HFFc6 (cell line): ENCODE measurements at places on chromosomes 7 and 10. TPM values are rescaled to one million over a fixed set of nuclear protein-coding genes. Genes with fewer than 3 reads are reported as not detected.

DLX5 gene
- not detected in 2 replicates for total RNA-seq

PHKG1 gene
- total RNA-seq = 0.30 to 0.74 TPM (median 0.50 TPM) in 3 replicates

ZSWIM8 gene
- 47.2 to 54.9 TPM (median 53.8 TPM) in 3 replicates for total RNA-seq

CPA2 gene
- not detected in 3 replicates for total RNA-seq

ENTPD1 gene
- not detected in 3 replicates for total RNA-seq

INSYN2A gene
- total RNA-seq = 0.18 and 0.23 TPM in 2 replicates

DNA sequence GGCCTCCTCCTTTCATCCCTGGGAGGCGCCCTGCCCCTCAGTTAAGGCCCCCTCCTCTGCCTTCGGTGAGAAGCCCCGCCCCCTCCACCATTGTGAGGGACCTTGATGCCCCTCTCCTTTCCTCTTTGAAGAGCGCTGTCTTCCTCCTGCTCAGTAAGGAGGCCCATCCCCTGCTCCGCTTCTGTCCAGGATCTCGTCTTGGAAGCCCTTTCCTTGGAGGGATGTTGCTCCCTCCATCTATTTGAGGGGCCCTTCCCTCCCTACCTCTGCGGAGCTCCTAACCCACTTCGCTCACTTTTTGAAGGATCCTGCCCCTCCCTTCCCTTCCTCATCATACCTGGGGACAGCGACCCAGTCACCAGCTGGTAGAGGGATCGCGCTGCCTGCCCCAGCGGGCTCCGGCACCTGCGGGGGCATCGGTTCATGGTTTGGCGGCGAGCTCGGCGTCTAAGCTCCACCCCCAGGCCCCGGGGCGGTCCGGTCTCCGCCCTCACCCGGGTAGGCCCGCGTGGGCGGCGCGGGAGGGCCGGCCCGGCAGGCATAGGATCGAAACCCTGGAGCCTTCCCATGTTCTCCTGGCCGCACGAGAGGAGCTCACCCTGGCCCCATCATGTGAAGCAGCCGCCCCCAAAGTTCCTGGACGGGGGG, 4.1 kb downstream of the KCNIP2 start:
- peaks cover 4% of the 10 kb centered on the region for H3K27me3 ChIP-seq
- peaks cover 29% of the 10 kb centered on the region for H3K4me1 ChIP-seq
- no peak for DNase-seq
- peak overlapping the region; percentile 18; the same call in 1 of the 2 replicates for H3K27ac ChIP-seq
- H3K4me3 ChIP-seq = peak overlapping the region; percentile 86
- no peaks in the 10 kb centered on the region for H3K36me3 ChIP-seq

DNA sequence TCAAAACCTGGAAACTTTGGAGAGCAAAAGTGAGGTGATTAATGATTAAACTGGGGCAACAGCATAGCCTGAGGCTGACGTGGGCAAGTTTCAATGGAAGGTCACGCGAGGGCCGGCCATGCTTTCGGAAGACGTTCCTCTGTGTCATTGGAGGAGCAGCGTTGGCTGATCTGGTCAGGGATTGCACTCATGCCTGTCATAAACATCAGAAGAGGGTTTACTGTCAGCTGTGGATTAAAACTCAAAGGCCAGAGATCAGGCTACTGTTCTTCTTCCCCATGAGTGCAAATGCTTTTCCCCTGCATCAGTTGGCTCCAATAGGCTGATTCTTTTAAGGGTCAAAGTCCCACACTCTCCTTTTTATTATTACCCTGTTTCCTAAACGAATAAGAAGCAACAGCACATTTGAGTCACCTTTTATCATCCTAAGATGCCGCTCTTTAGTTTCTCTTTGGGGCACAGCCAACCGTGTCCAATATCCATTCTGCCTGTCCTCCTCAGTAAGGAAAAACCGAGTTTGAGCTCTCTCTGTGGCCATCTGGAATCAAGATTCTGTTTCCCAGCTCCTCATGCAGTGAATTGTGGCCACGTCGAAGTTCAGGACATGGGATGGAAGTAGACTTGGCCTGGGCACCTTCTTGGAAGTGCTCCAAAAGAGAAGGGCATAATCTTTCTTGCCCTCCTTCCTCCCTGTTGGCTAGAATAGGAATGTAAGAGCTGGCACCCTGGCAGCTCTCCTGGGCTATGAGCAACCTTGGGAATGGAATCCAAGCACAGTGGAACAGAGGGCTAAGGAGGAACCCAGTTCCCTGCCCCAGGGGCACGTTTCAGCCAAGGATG, 62.5 kb upstream of the INSIG1 start:
- H3K4me1 ChIP-seq = peaks cover 38% of the 10 kb centered on the region
- no peak overlapping the region for H3K4me3 ChIP-seq
- H3K36me3 ChIP-seq = 0 out of 2 replicates have a peak, but pooled peaks cover under 1% of the 10 kb centered on the region

- H3K4me3 ChIP-seq = no peak overlapping the region
- no peaks in the 10 kb centered on the region; the same call in 1 of the 2 replicates for H3K27me3 ChIP-seq
- H3K27ac ChIP-seq = no peak overlapping the region
- H3K36me3 ChIP-seq = 0 out of 2 replicates have a peak, but pooled peaks cover 2% of the 10 kb centered on the region
- peaks cover 10% of the 10 kb centered on the region for H3K4me1 ChIP-seq
- no peak for DNase-seq
These were observed 54.3 kb upstream of the NRP1 start for GRCh38 chr10:33388785-33389184.

- peak overlapping the region; percentile 29; the same call in 1 of the 2 replicates for H3K4me3 ChIP-seq
- H3K36me3 ChIP-seq = no peaks in the 10 kb centered on the region
- peaks cover 30% of the 10 kb centered on the region for H3K4me1 ChIP-seq
- H3K27me3 ChIP-seq = peaks cover 1% of the 10 kb centered on the region; the same call in 1 of the 2 replicates
- peak overlapping the region; percentile 83 for H3K27ac ChIP-seq
- DNase-seq = no peak
These were observed 99.2 kb downstream of the GRK5 start for GRCh38 chr10:119306514-119306951.

DNA sequence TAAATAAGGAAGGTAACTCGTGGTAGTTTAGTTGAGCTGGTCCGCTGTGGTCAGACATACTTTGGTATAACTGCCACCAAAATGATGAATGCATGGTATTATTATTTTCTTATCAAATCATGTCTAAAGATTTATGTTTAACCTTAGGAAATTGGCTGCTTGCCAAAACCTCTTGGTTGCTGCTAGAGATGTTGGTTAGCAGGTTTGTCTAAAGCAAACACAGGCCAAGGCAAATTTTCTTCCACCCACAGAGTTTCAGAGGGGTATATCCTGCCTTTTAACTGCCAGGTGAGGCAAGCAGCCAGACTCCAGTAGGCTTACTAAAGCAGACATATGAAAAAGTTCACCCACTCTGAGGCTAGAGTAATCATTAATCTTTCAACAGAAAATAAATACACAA, 101.4 kb downstream of the SEMA3E start:
- no peaks in the 10 kb centered on the region; the same call in 1 of the 2 replicates for H3K27me3 ChIP-seq
- H3K36me3 ChIP-seq = no peaks in the 10 kb centered on the region
- H3K4me1 ChIP-seq = no peaks in the 10 kb centered on the region

DNA sequence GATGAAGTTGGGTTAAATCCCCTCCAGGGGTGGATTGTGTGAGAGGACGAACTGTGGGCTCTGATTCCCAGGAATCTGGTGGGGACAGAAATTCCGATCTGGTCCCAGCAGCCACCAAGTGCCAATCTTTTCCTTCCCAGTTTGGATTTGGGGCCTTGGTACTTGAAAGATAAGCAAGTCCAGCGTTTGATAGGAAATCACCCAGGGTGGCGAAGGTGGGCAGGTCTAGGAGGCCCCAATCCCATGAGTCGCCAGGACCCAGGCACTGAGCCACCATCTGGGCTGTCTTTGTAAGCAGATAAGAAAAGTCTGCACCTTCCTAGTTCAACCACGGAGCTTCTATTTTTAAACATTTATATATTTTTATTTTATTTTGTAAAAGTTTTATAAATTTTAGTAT, 122.6 kb upstream of the LSM8 start:
- H3K27ac ChIP-seq = no peak overlapping the region
- no peak for DNase-seq
- no peaks in the 10 kb centered on the region for H3K36me3 ChIP-seq

- no peak for DNase-seq
- H3K27ac ChIP-seq = no peak overlapping the region
- H3K4me1 ChIP-seq = peaks cover 12% of the 10 kb centered on the region; the same call in 1 of the 2 replicates
- H3K4me3 ChIP-seq = no peak overlapping the region
- H3K36me3 ChIP-seq = no peaks in the 10 kb centered on the region
- peaks cover 2% of the 10 kb centered on the region for H3K27me3 ChIP-seq
These were observed 67.9 kb downstream of the PPP1R9A start for GRCh38 chr7:94975336-94975735.

- peak overlapping the region; percentile 50 for H3K4me3 ChIP-seq
- DNase-seq = peak; percentile 86
- H3K4me1 ChIP-seq = peaks cover 27% of the 10 kb centered on the region
- H3K36me3 ChIP-seq = peaks cover 3% of the 10 kb centered on the region; the same call in 1 of the 2 replicates
- H3K27me3 ChIP-seq = no peaks in the 10 kb centered on the region
These were observed 53.5 kb downstream of the NRF1 start for GRCh38 chr7:129665013-129665401.

DNA sequence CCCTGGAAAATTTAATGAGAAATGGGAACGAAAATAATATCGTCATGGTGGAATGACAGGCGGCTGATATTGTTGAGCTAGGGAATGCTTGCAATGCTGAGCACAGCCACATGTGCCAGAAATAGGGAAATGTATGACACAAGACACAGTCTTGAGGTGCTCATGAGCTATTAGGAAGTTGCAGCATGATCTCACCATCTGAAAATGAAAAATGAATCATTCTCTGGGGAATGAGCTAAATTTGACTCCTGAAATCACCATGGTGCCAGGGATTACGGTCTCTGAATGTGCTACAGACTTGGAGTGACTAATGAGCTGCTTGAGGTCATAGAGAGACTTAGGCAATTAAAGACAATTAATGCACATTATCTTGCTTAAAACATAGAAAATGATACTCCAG, 845.0 kb downstream of the CNTNAP2 start:
- H3K27me3 ChIP-seq = no peaks in the 10 kb centered on the region; the same call in 1 of the 2 replicates
- H3K4me3 ChIP-seq = no peak overlapping the region
- no peak overlapping the region for H3K27ac ChIP-seq

- no peaks in the 10 kb centered on the region for H3K27me3 ChIP-seq
- no peak overlapping the region for H3K4me3 ChIP-seq
- no peaks in the 10 kb centered on the region for H3K36me3 ChIP-seq
- peaks cover 19% of the 10 kb centered on the region for H3K4me1 ChIP-seq
- H3K27ac ChIP-seq = 0 out of 2 replicates have a peak overlapping the region, but pooled peaks have one; percentile 22
- DNase-seq = no peak
These were observed 35.4 kb downstream of the CDK14 start for GRCh38 chr7:90631502-90631901.

- peaks cover 35% of the 10 kb centered on the region for H3K36me3 ChIP-seq
- H3K27ac ChIP-seq = peak overlapping the region; percentile 92
- no peak for DNase-seq
- peak overlapping the region; percentile 73 for H3K4me3 ChIP-seq
These were observed 9.3 kb downstream of the OSBPL3 start for GRCh38 chr7:24970676-24971075.

- H3K27ac ChIP-seq = no peak overlapping the region
- DNase-seq = no peak
- no peak overlapping the region for H3K4me3 ChIP-seq
- peaks cover 2% of the 10 kb centered on the region; the same call in 1 of the 2 replicates for H3K36me3 ChIP-seq
These were observed 103.8 kb upstream of the PARD3 start for GRCh38 chr10:34918776-34919315.

DNA sequence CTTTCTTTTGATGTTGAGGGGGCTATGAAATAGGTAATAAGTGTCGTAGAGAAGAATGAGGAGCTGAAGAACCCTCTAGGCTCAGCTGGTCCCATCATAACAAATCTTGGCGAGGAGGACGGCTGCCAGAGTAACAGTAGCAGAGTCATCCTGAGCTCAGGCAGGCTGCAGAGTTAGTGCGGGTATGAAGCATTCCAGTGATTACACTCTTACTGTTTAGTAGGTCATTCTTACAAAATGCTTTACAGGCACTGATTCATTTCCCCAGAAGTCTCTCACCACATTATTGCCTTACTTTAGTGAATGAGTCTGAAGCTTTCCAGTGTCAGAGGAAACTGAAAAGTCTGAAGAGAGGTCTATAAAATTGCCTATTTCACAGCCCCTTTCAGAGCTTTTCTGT, 43.9 kb upstream of the GPR158 start:
- peak overlapping the region; percentile 21; the same call in 1 of the 2 replicates for H3K4me3 ChIP-seq
- no peaks in the 10 kb centered on the region for H3K36me3 ChIP-seq
- peaks cover 12% of the 10 kb centered on the region for H3K4me1 ChIP-seq
- peak; percentile 70 for DNase-seq
- no peak overlapping the region for H3K27ac ChIP-seq

GRCh38 chr7:69708857-69709256, 110.6 kb downstream of the AUTS2 start:
- H3K27ac ChIP-seq = no peak overlapping the region
- no peak for DNase-seq
- no peaks in the 10 kb centered on the region for H3K36me3 ChIP-seq
- peaks cover 1% of the 10 kb centered on the region; the same call in 1 of the 2 replicates for H3K27me3 ChIP-seq
